Smooth muscle cell of trachea (primary cell): ENCODE measurements at places on chromosomes 7 and 10. TPM values are rescaled to one million over a fixed set of nuclear protein-coding genes. Genes with fewer than 3 reads are reported as not detected.

Gene HMX3
- not detected in 2 replicates for total RNA-seq

Gene TAX1BP1
- total RNA-seq: 87.6 and 91.8 TPM in 2 replicates

Gene ZNF488
- total RNA-seq: under 0.01 TPM in 1 of 2 replicates, not detected in the other

Gene SRRM3
- 0.58 and 2.8 TPM in 2 replicates for total RNA-seq

Gene SPDYE11
- total RNA-seq: under 0.01 TPM in 1 of 2 replicates, not detected in the other
